ENCODE measurements at places on chromosomes 12 and 14.

DNA sequence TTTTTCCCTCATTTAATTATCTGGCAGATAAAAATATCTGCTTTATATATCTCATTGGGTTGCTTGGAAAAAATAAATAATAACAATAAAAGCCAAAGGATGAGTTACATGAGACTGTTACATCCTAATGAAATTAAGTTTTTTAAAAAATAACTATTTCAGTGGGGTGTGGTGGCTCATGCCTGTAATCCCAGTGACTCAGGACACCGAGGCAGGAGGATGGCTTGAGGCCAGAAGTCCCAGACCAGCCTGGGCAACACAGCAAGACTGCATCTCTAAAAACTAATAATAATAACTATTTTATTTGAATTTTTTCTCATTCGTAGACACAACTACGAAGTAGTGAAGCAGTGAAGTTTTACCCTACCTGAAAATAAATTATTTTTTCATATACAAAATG is 103.3 kb downstream of the BCAT1 start:
- DNase-seq: no peak

GRCh38 chr12:86777325-86777724 is 521.1 kb upstream of the MGAT4C start:
- no peak for DNase-seq

DNA sequence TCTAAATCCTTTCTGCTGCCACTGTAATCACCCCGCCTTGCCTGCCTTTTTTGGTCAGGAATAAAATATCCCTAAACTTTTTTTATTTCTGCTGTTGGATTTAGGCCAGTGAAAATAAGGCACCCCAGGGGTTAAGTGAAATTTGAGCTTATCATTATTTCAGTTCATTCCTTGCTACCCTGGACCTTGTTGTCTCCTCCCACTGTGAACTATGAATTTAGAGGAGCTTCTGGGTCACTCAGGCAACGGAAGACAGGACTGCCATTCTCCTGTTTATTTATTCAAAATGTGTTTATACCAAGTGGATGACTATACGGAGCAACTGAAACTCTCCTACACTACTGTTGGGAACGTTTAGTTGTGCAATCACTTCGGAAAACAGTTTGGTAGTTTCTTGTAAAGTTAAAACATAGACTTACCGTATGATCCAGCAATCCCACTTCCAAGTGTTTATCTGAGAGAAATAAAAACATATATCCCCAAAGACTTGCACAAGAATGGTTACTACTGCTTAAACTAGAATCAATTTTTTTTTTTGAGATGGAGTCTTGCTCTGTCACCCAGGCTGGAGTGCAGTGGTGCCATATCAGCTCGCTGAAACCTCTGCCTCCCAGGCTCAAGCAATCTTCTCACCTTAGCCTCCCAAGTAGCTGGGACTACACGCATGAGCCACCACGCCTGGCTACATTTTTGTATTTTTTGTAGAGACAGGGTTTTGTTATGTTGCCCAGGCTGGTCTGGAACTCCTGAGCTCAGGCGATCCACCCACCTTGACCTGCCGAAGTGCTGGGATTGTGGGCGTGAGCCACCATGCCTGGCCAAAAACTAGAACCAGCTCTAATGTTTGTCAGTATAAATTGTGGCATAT is 2.3 kb upstream of the TRAFD1 start:
- no peak for DNase-seq

DNA sequence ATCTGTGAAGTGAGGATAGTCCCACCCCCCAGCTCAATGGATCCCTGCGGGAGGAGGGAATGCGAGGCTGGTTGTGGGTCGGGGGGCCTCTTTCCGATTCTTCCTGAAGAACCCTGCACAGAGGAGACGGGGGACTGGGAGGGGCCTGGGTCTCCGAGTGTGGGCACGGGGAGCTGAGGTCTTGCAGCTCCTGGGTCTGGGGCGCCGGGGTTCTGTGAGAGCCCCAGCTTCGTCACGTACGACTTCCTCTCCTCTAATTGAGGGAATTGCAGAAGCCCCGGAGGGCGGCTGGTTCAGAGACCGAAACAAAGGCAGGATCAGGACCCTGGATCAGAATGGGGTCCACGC is 66.6 kb downstream of the DIO3 start:
- no peak for DNase-seq

- no peak for DNase-seq
Measured at GRCh38 chr12:132249689-132250478, 79.5 kb downstream of the GALNT9 start.

DNA sequence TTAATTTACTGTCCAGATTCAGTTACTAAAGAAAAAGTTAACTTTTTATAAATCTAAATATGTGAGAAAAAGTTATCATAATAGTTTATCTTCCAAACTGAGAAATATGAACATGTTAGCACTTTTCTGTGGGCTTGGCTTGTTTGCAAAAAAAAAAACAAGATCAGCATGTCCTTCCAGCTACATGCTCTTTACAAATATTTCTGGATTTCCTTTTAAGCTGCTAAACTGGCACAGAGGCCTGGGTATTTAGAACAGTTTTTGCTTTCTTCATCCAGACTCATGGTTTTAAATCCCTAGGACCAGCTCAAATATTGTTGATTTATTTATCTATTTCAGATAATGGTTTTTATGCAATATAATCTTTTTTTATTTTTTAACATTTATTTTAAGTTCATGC is 1444.5 kb upstream of the FLRT2 start:
- no peak for DNase-seq

DNA sequence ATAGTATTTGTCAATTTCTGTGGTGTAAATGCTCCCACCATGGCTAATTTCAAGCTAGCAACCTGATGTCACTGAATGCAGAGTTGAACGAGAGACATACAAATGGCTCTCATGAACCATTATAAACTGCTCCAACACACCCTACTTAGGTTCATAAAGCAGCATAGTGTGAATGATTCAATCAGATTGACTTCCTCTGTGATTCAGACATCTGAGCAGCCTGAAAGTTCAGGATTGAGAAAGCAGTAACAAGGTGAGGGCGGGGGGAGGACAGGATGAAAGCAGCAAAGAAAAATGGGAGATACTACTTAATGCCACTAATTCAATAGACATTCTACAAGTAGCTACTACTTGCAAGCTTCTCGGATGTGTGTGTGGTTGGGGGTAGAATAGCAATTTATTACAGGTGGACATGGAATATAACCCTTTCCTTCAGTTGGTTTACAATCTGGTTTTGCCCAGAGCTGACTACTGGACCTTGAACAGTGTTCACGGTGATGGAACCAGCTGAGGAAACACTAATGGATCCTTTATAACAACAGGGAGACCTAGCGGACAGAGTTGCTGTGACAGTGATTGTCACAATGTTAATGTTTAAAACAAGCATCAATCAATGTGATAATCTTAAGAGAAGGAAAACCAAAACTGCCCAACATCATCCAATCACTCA is 52.5 kb upstream of the PELI2 start:
- DNase-seq: no peak

DNA sequence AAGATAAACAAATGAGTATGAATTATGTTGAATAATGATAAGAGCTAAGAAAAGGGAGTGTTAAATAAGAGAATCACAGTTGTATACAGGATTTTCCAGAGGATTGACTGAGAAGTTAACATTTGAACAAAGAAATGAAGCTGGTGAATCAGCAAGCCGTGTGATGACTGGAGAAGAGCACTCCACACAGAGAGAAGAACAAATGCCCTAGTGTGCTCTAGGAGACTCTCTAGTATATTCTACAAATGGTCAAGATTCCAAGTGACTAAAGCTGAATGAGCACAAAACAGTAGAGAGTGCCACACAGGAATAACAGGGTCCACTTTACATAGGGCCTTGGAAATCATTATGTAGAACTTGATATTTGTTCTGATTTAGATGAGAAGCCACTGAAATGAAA is 587.1 kb upstream of the ATXN7L3B start:
- DNase-seq: no peak

DNA sequence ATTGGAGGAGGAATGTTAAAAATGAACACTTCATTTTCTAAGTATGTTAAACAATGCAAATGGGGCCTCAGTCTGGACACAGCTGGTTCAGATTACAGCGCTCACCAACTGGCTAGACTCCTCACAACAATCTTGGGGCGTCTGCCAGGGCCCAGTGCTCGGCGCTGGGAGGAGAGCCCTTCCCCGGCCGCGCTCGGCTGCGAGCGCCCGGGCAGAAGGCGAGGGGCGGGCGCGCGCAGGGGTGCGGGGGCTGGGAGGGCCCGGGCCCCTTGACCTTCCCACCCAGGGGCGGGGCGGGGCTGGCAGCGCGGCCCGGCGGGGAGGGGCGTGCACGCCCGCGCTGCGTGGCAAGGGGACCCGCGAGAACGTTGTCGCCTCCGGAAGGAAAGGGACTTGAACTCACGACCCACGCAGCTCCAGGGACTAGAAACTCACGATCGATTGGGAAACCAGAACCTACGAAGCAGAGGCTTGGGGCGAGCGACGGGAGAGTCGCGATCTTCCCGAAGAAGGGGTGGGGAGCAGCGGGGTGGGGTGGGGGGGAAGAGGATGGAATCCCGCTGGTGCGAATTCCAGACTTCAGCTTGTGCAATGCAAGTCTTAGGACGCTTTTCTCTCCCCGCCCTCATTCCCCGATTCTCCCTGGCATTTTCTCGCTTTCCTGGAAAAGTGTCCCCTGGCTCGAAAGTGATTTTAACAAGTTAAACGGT is at the start of gene FBLN5:
Gene FBLN5 (minus strand): TSS at position 220 of the 710 bp plus-strand sequence. CDS start 465 bp downstream, outside the sequence.
- DNase-seq: no peak

GRCh38 chr12:22034709-22035506 is 11.1 kb upstream of the CMAS start:
- no peak for DNase-seq

DNA sequence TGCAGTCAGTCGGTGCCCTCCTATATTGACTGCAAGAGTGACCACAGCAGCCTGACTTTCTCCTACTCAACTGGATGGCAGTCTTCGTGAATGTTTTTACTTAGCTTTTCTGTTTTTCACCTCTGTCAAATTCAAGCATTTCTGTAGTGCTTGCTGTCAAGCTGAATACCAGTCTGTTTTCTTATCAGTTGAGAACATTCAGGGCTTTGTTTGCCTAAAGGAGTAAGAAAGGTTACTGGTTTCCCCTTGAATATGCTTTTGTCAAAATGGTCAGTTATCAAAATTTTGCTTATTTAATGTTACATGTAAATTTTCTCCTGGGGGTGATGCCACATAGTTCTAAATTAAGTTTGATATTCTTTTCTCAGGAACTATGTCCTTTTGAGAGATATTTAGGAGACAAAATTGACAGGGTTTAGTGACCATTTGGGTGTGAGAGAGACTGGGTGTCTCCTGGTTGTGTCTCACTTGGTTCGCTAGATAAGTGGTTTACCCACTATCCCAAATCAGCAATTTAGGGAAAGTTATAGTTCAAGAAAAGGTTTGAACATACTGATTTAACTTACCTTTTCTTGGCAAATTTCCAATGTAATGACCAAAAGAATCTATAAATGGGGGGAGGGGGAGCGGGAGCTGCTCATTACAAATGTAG is 366.3 kb downstream of the TMTC2 start:
- no peak for DNase-seq

DNA sequence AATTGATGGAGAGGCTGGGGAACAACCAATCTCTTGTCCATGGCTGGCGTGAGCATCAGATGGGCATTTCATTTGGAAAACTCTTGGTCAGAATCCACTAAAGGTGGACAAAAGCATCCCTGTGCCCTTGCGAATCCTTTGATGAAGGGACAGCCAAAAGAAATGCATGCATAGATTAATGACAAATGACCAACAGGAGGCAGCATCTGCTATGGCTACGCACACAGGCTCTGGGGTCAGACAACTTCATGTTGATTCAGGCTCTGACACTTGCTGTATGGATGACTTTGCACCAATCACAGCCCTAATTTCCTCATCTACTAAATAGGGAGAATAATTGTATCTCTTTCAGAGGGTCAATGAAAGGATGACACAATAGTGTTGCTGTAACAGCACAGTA is 117.5 kb downstream of the ASCL4 start:
- DNase-seq: no peak

GRCh38 chr14:77714926-77715325 is 7.0 kb downstream of the SLIRP start:
- DNase-seq: no peak

DNA sequence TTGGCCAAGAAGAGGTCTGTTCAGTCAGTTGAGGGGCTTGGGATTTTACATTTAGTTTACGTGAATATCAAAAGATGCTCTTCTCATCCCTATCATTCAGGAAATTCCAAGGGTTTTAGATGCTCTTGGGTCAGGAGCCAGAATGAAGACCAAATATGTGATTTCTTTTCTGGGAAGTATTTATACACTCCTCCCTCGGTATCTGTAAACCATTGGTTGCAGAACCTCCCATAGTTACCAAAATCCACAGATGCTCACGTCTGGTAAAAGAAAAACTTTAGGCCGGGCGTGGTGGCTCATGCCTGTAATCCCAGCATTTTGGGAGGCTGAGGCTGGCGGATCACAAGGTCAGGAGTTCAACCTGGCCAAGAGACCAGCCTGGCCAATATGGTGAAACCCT is 75.9 kb downstream of the TNFAIP2 start:
- DNase-seq: no peak

- no peak for DNase-seq
Measured at GRCh38 chr12:57610554-57611107, 604 bp upstream of the ARHGEF25 start.

DNA sequence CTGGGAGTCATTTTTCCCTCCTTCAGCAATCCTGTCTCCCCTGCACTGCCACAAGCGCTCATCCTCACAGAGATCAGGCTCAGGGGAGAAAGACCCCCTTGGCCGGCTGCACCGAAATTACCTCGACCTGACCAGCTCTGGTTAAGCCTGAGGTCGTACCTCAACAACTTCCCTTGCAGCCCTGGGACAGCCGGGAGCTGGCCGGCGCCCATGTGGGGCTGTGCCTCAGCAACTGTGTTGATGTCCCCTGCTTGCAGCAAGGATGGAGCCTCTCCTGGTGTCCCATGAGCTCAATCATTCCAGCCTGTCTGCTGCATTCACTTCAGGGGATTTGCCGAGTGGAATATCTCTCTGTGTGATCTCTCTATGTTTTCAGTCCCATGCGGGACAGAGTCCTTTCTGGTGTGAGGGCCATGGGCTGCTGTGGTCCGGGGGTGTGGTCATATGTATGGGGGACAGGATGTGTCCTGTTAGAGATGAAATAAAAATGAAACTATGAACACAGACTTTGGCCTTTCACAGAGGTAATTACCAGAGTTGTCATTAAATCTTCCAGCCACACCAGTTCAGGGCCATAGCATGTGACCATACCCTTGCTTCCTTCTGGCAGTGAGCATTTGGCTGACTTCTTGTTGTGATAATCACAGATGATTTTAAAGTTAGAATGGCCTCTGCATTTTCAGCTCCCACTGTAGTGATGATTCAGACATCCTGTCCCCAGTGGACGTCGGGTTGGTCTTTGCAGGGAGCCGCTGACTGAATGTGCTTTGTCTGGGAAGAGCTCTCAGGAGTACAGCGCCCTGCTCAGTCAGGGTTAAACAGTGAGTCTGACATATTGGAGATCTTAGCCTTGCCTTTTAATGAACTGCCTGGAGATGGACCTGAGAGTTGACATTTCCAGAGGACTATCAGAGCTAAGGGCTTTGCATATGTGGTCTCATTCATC is 405.9 kb downstream of the AACS start:
- DNase-seq: no peak

- no peak for DNase-seq
Measured at GRCh38 chr12:46384451-46385309, 12.1 kb upstream of the SLC38A2 start.
